ENCODE measurements at places on chromosomes 3 and 15. TPM values are rescaled to one million over a fixed set of nuclear protein-coding genes. Genes with fewer than 3 reads are reported as not detected.

Gene LYZL4
- not detected for total RNA-seq

Gene IGDCC3
- total RNA-seq = 0.27 TPM

Gene SLMAP
- 86.4 TPM for total RNA-seq

Gene C3orf20
- not detected for total RNA-seq

Gene RYR3
- total RNA-seq = 0.27 TPM

Gene GOLGA8N
- total RNA-seq = 28.9 TPM

Gene AHSG
- not detected for total RNA-seq

Gene FANCI
- total RNA-seq = 1.7 TPM

Gene IFT80
- 111 TPM for total RNA-seq

Gene SGO1
- total RNA-seq = 0.33 TPM

Gene HIGD2B
- total RNA-seq = not detected

Gene FBXW12
- total RNA-seq = not detected

Gene MYRIP
- 1.6 TPM for total RNA-seq

Gene FOXL2NB
- not detected for total RNA-seq

Gene ZCWPW2
- not detected for total RNA-seq

Gene SKOR1
- 0.89 TPM for total RNA-seq
